HFFc6 (cell line): ENCODE measurements at places on chromosomes 5 and 9. TPM values are rescaled to one million over a fixed set of nuclear protein-coding genes. Genes with fewer than 3 reads are reported as not detected.

DNA sequence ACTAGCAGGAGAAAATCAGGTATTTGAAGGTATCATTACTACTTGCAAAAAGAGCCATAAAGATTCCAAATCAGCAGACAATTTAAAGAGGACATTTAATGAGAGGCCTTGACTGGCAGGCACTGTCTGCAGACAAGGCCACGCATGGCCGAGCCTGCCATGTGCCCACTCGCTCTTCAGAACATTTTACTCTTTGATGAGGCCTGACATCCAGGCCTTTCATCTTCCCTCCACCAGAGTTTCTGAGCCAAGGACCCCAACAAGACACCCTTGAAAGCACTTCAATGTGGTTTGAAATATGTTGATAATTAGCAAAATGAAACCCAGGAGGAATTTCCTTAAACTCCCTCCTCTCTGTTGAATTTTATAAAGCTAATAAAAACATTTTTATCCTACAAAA, 16.4 kb downstream of the AK8 start:
- no peak for DNase-seq

DNA sequence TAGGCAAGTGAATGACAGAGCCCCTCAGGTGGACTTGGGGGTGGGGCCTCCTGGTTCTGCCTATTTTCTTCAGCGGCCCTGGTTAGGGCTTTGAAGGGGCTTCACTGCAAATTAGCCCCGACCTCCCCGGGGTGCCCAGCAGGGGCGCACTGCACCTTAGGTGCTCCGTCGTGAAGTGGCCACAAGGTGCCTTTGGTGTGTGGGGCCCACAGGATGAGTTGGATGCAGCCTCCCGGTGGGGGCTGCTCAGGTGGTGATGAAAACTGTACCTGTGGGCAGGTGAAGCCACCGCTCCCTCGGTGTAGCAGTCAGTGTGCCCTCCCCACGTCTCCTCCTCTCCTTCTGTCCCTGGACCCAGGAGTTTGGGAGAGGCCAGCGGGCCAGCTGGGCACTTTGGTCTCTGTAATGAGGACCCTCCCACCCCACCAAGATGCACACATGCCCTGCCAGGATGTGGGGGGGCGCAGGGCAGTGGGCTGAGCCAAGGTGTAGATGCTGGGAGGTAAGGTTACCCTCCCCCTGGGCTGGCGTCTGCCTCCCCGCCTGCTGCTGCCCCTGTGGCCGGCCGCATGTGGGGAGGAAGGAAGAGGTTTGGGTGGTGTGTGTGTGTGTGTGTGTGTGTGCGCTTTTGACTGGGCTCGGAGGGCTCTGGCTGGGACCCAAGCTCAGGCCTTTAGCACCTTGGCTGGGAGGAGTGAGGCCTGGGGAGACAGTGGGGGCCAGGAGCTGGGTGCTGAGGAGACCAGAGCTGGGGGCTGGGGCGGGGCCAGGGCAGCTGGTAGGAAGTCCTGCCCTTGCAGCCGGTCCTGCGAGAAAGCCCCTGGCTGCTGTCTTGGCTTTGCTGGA, 55.6 kb downstream of the RXRA start:
- DNase-seq: no peak

DNA sequence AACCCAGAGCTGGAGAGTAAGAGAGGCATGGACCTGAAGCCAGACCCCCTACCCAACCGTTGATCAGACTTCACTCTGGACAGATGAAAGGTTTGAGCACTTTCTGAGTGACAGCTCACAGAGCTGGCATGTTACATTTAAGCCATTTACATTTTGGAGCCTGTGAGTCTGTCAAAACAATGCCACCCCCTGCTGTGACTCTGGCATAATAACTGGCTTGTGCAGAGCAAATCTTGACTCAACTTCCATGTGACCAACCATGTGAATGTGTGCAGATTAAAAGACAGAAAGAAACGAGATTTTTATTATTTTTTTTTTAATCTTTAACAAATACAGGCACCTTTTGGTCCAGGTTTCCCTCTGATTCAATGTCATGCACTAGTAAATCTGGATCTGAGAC, 48.5 kb downstream of the MFAP3 start:
- no peak for DNase-seq

GRCh38 chr9:111362526-111362925, 32.5 kb upstream of the OR2K2 start:
- peak; percentile 58 for DNase-seq

DNA sequence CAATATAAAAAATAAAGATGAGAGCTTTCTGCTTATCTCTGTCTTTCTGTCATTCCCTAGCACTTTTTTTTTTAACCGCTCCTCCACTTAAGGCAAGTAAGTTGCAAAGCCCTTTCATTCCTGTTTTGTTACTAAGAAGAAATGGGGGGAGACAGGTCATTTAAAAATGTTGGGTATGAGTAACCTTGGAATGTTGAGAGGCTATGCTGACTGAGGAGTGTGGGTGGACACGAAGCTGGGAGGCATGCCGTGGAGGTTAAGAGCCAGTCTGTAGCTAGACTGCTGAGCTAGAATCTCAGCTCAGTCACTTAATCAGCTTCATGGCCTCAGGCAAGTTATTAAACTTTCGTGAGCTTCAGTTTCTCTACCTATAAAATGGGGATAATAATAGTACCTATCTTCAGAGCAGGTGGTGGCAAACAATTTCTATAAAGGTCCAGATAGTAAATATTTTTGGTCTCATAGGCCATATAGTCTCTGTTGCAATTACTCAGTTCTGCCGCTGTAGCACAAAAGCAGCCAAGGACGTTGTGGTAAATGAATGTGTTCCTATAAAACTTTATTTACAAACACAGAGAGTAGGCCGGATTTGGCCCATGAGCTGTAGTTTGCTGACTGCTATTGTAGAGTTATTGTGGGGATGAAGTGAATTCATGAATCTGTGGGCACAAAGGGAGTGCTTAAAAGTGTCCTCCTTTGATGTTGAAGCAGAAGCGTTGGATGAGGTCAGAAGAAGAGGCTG, 220.0 kb downstream of the GABBR2 start:
- DNase-seq: peak; percentile 97

GRCh38 chr5:64688391-64688790, 1.9 kb upstream of the SHISAL2B start:
- DNase-seq: no peak

HABP4 gene
- 19.1 to 23.8 TPM (median 19.7 TPM) in 3 replicates for total RNA-seq

OR1Q1 gene
- not detected in 3 replicates for total RNA-seq

TSC1 gene
- total RNA-seq: 34.3 to 37.9 TPM (median 35.9 TPM) in 3 replicates
